Amniotic epithelial cell (primary cell): ENCODE measurements at places on chromosomes 12 and 14.
A peak's percentile ranks its signal among the peaks of the same experiment; 100 is the strongest.

- DNase-seq: peak; percentile 29
These were observed 75.5 kb downstream of the RAD52 start for GRCh38 chr12:873954-874353.

DNA sequence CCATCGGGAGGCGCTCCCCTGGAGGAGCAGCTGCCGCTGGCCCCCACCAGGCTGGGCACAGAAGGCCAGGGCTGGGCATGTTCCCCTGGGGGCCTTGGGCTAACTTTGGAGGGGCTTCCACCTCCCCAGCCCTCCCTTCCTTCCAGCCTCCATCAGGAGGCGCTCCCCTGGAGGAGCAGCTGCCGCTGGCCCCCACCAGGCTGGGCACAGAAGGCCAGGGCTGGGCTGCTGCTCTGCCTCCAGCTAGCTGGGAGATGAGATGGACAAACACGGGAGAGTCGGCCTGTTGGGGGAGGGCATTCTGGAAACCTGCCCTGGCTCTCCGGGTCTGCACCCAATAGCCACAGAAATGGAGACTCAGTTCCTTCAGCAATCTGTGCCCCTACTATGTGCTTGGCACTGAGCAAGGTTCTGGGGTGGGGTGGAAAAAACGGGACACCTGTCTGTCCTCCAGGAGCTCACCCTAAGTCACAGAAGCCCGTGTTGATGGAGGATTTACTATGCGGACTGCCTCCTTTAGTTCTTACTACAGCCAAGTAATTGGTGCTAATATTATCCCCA lies 39.0 kb upstream of the CORO1C start:
- DNase-seq: no peak

DNA sequence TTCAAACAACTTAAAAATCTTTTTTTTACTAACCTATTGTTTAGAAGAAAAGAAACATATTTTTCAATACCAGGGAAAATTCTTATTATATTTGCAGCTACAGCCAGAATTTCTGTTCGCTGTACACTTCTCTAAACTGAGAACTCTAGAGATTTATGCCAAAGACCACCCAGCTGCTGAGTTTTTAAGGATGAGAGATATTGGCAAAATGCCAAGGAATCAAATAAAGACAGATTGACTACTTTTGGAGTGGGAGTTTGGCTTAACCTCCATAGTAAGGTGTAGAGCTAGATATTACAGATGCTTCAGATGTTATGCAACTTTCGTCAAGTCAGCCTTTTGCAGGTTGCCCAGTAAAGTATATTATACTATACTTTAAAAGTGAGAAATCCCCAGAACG lies 71.8 kb downstream of the TTLL5 start:
- DNase-seq: no peak

DNA sequence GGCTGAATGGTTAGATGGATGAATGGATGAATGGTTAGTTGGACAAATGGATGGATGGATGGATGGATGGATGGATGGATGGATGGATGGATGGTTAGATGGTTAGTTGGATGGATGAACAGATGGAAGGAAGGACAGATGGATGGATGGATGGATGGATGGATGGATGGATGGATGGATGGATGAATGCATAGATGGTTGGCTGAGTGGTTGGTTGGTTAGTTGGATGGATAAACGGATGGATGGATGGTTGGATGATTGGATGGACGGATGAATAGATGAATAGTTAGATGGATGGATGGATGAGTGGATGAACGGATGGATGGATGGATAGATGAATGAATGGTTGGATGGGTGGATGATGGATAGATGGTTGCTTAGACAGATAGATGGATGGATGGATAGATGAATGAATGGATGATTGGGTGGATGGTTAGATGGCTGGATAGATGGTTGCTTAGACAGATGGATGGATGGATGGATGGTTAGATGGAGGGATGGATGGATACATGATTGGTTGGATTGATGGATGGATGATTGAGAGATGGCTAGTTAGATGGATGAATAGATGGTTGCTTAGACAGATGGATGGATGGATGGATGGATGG lies 48.8 kb upstream of the HSPB8 start:
- no peak for DNase-seq

DNA sequence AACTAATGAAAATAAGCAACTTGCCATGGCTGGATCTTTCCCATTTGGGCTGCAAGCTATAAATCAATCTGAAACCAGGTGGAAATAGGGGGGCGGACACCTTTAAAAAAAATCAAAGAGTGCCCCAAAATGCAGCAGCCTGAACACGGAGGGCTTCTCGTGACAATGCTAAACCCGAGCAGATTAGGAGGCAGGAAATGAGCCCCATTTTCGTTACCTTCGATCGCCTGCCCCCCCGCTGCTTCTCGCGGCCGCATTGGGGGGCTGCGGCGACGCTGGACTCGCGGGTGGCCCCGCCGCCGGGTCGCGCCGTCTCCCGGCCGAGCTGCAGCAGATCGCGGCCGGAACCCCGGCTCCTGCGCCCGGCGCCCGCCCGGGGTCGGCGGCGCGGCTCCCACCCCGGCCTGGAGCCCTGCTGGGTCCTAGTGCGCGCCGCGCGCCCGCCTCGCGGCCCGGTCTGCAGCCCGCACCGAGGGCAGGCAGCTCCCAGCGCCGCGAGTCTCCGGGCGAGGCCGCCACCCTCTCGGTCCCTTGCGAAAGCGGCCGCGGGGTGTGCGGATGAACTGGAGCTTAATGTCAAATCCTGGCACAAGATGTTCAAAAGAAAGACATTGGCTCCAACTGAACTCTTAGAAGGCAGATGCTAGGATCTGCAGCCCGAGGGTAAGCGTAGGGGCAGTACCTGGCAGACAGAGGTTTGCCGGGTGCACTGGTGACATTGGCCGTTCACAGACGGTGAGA lies 201.9 kb upstream of the FOXN3 start:
- DNase-seq: peak; percentile 65

- no peak for DNase-seq
These were observed 13.7 kb upstream of the DYNC1H1 start for GRCh38 chr14:101950516-101951215.

DNA sequence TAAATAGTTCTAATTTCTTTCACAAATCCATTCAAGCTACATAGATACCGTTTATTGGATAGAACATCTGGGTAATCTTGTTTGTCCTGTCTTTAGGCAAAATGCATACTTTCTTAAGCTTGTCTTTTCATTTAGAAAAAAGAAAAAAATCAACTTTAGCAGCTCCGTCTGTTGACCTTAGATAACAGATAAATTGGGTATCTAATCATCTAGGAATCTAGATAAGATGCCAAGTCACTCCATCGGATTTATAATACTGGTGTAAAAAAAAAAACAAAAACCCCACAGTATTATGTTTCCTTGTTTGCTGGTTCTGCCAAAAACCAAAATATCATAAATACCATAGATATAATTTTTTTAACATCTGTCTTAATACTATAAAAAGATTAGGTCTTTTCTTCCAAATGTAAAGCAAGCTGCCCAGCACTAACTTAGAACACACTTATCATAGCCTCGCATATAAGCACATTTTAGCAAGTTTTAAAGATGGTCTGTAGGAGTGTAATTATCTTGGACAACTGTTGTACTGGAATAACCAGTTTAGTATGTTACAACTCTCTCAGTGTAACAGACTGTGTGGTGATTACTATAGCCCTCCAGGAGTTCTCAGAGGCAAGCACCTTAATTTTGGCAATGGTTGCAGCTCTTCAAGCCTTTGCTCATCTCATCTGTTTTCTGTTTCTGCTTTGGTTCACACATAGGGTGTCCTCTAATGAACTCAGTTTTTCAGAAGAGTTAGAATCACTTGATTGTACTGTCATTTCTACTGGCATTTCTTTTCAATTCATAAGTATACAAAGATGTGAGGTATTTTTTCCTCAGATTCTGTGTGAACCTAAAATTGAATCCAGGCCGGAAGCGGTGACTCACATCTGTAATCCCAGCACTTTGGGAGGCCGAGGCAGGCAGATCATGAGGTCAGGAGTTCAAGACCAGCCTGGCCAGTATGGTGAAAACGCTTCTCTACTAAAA lies 83.1 kb downstream of the ANO6 start:
- DNase-seq: peak; percentile 66

DNA sequence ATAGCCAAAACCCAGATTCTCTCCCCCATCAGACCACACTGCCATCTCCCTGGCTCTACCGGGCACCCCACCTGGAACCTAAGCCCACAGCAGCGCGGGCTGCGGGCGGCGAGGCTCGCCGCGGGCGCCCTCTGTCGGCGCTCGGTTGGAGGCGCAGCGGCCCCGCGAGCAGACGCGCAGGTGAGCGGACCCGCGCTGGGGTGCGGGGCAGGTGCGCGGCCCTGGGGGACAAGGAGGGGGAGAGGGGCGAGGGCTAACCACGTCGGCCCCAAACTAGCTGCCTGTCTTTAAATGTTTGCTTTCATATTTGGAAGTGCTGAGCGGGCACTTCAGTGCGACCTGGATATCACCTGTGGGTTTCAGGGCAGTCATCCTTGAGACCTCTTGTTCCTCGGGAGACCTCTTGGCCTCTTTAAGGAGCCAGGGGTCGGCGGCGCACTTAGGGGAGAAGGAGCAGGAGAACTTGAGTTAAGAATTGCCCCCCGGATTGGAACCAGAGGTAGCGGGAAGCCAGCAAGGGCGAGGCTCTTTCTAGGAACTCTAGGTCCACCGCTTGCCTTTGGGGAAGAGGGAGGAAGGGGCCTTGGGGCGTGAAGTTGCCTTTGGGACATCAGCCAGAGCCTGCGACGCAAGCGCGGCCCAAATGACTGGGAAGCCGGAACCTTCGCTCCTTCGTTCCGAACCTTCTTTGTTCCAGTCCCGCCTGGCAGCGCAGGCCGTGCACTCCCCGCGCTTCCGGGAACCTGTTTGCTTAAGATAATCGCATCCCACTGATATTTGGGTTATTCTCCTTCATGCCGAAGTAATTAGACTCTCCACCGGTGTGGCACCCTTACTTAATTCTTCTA lies 78.7 kb downstream of the NEDD1 start:
- no peak for DNase-seq

DNA sequence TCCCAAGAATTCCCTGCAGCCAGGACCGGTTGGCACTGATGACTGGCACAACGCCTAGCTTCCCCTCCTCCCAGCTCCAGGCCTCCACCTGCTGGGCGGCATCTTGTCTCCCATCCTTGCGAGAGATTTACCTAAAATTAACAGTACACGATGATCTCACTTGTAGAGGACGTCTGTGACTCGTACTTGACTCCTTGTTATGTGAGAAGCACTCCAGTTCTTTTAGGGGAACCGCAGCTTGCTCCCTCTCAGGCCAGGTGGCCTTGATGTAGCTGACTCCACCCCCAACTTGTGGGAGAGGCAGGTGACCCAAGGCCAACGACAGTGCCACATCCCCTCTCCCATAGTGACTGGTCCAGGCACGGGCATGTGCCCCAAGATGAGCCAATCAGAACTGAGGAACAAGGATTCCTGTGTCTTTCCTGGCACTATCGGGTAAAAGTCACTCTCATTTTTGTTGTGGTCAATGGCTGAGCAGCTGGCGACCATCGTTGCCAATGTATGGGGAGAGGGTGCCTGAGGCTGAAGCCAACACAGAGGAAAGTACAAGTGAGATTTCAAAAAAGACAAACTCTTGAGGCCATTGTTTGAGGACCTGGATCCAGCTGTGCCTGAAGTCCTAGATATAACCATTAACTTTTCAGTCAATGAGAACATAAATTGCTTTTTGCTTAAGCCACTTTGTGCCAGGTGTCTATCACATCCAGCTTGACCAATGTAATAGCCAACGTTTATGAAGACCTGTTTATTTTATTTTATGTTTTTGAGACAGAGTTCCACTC lies 208.7 kb downstream of the RBM19 start:
- no peak for DNase-seq

DNA sequence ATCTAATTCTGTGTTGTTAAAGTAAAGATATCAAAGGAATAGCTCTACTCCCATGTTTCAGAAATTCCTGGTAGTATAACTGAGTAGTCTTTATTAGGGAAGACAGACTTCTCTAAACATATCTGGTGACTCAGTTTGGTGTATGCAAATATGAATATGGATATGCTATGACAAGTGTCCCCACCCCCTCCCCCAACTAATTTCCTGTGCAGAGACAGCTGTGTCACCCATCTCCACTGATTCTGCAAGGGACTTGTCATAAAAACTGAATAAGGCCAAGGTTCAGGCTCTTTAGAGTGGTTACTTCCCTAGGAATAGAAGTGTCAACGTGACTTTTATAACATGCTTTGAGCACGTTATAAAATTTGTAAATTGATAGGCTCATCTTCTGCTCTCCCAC lies 429.1 kb downstream of the DAD1 start:
- no peak for DNase-seq

GRCh38 chr12:110111476-110112334 lies 12.5 kb upstream of the IFT81 start:
- DNase-seq: no peak

- DNase-seq: no peak
These were observed 178.3 kb downstream of the EMP1 start for GRCh38 chr12:13374793-13375192.

DNA sequence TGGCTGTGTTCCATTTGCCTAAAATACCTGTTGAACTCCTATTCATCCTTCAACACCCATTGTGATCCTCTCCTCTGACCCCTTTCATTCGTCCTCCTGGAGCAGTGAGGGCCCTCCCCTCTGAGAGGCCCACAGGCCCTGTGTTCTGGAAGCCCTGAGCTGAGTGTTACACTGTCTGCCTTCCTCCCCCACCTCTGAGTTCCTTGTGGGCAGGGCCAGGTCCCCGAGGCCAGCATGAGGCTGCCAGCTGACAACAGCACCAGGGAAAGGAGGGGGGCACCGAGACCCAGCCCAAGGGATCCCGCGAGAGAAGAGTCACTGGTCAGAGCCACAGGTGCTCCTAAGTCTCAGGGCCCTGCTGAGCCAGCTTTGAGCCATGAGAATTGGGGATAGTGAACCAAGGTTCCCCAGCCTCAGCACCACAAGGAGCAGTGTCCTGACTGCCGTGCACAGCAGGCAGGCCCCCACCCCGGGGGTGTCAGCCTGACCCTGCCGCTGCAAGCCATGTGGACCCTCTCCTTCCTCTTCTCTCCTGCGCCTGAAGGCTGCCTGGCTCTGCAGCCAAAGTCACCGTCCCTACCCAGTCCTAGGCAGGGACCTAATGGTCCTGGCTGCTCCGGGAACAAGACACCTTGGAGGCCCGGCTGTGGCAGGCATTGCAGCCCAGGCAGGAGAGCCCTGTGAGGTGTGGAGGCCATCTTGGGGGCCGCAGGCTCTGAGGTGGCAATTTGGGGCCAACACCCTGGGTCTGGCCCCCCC lies 52.5 kb downstream of the BEGAIN start:
- DNase-seq: no peak

GRCh38 chr14:94129758-94130414 lies 482 bp upstream of the IFI27L2 start:
- DNase-seq: peak; percentile 47

DNA sequence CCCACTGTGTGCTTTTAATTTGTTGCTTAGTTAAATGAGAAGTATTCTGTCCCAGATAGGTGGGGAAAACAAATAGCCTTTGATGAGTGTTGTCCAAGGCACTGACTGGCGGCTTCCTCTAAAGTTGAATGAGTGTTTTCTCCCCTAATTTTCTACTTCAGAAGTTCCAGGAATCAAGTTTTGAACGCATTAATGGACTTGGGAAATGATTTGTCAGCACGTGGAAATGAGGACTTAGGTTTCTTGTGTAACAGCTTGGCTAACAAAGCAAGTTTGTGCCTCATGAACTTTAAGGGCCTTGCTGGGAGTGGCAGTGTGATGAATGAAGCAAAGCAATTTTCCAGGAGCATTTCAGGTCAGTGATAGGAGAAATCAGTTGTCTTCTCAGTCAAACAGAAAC lies 56.9 kb downstream of the LIN52 start:
- peak; percentile 61 for DNase-seq

- no peak for DNase-seq
These were observed 3.9 kb downstream of the ANO4 start for GRCh38 chr12:100798286-100799160.

- DNase-seq: no peak
These were observed 33.6 kb upstream of the BDKRB2 start for GRCh38 chr14:96170961-96171592.
